Posterior cingulate gyrus (tissue), 11 donors: ENCODE measurements at places on chromosomes 7 and 10.

DNA sequence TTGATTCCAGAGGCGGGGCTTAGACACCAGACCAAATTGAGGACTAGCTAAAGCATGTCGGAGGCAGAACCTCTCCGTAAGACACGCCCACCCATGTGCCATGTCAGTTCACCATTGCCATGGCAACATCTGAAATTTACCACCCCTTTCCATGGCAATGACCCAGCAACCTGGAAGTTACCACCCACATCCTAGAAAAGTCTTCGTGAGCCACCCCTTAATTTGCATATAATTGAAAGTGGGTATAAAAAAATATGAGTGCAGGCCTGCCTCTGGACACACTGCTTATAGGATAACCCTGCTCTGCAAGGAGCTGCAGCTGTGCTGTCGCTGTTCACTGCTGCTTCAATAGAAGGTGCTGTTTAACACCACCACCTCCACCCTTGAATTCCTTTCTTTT is 28.0 kb downstream of the TMEM270 start:
- DNase-seq, result no peak

GRCh38 chr7:45721686-45722598 is 147.8 kb downstream of the ADCY1 start:
- no peak for DNase-seq

GRCh38 chr7:22696541-22697228 is 30.3 kb upstream of the IL6 start:
- no peak for DNase-seq

DNA sequence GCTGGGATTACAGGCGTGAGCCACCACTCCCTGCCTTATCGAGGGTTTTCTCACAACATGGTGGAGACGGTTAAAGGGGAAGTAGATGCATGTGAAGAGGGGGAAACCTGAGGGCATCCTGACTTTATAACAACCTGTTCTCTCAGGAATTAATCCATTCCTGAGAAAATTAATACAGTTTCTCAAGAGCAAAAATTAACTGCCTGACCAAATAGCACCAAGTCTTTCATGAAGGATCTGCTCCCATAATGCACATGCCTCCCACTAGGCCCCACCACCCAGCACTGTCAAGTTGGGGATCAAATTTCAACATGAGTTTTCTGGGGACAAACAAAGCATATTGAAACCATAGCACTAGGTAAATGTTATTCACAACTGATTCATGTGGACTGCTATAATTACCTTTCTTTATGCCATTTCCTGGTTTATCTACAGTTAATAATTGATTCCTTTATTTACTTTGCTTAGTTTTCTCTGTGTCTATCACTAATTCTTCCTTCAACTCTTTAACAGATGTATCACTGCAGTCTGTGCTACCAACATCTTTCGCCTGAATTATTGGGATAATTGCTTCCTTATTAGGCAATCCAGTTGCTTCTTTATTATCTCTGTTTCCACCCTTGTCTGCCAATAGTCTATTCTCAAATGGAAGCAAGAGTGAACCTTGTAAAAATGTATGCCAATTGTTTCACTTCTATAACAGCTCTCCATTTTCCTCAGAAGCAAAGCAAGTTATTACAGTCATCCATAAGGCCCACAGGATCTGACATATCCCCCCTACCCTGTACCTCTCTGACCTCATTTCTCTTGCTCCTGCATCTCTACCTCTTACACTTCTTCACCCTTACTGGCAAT is 12.9 kb upstream of the MICU1 start:
- no peak for DNase-seq

GRCh38 chr7:50314836-50315592 is 10.5 kb downstream of the IKZF1 start:
- no peak for DNase-seq

DNA sequence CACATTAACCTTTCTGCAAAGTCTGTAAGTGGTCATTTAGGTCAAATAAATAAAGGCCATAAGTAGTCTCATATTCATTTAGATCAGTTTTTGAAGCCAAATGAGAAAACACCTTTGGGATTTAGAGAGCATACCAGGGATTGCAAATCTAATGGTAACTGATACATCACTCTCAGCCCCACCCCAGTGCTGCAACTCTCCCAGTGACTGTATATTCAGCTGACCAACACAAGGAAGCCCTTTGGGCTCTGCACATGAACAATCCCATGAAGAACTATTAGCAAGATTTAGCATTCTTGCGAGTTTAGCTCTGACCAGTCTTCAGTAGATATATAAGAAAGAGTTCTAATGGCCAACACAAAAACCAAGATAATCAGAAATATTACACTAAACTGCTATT is 252.3 kb downstream of the CSTF2T start:
- DNase-seq, result no peak

DNA sequence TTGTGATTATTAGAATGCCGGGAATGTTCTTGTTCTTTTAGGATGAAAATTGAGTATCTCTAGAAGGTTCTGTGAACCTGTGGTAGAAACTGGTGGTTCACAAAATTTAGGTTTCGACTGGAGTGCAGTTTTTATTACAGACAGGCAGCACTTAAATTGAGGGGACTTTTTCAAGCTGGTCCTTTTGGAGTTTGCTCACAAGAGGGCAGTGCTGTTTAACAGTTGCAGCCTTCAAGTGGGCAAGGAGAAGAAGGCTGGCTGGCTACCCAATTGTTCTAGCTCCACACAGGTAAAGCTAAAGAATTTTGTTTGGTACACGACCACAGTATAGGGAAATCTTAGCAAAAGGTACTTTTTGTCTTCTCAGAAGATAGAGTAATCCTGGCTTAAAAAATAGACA is 233.6 kb downstream of the SNX13 start:
- peak; percentile 52 for DNase-seq

GRCh38 chr10:15103513-15103912 is 6.4 kb downstream of the RPP38 start:
- DNase-seq, result no peak

GRCh38 chr10:77961668-77962067 is 35.1 kb upstream of the DLG5 start:
- no peak for DNase-seq

DNA sequence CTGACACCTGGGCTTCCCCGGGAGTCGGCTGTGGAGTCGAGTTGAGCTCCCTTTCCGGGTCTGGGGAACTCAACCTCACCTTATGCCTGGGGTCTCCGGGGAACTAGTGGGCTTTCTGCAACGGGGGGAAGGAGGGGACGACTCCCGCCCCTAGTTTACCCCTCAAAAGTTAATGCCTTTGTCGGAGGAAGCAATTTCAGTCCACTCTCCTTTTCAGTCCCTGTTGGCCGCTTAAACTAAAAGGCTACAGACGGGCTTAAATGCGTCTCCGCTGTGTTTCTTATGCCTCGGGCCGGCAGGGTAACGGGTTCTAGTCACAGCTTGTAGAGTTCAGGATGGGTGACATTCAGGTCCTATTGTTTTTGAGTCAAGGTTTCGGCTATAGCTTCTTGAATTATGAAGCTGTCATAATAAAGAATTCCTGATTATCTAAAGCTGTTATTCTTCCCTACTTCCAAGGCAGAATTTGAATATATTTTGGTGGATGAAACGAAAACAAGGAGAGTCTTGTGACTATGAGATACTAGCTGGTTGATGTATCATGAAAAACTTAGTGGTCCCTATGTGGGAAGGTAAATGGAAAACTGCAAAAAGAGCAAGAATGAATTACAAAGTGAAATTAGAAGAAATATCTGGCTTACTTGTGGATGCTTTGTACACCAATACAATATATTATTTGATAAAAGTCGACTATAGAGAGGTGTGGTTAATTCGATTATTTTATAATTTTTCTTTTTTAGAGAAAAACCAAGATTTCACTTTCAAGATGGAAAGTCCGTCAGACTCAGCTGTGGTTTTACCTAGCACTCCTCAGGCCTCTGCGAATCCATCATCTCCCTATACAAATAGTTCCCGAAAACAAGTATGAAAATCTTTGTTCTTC is 495 bp downstream of the SFR1 start:
- DNase-seq, result no peak

GRCh38 chr7:69858471-69858870 is 260.2 kb downstream of the AUTS2 start:
- DNase-seq, result no peak

- no peak for DNase-seq
These were observed 80.6 kb downstream of the ARHGAP21 start for GRCh38 chr10:24642921-24643678.

DNA sequence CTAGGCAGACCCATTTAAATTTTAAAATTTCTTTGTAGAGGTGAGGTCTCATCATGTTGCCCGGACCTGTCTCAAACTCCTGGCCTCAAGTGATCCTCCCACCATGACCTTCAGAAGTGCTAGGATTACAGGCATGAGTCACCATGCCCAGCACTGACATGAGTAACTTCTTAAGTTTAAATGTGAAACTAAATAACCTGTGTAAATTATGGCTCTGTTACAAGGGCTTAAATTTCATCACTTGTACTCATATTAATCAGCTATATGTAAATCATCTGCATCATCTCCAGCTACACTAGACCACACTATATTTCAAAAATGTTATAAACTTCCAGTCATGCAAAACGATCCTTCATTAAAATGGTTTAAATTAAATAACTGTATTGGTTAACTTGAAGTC is 56.1 kb downstream of the ATAD1 start:
- DNase-seq, result no peak

DNA sequence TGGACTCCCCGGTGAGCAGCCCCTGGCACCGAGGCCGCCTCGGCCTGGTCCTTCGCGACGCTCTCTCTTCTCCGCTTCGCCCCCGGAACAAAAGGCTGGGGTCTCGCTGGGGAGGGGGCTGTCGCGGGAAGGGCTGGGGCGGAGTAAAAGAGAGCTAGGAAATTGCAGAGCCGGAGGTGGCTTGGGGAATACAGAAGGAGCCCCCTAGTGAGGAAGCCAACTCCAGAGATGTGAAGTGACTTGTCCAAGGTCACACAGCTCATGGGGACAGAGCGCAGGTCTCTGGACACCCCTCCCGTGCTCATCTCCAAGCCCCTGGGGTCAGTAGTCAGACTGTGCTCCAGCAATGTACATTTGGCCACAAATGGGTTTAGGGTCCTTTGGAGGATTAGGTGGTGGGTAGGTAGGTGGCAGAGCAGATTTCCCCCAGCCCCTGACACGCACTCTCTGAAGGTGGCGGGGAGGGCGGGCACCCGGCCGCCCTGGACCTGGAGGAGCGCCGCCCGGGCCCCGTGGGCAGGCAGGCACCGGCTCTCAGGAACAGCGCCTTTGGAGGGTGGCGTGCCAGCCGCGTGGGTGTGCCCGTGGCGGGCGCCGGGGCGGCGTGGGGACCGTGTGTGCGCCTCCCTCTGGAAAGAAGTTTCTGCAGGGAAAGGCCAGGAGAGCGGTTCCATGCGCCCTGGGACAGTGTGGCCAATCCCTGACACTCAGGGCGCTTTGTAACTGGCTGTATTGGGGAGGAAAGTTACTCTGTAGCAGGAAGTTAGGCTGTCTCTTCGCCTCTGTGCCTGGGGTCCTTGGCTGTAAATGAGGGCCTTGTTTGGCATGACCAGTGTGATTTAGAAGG is 910 bp downstream of the WIPF3 start:
- DNase-seq, result no peak

GRCh38 chr7:98617051-98617959 is at the start of gene NPTX2:
Gene NPTX2 (plus strand): TSS chr7:98617285. CDS start chr7:98617462, 177 bp downstream.
- DNase-seq, result peak; percentile 93

GRCh38 chr7:37759526-37759925 is 76.0 kb downstream of the GPR141 start:
- no peak for DNase-seq

DNA sequence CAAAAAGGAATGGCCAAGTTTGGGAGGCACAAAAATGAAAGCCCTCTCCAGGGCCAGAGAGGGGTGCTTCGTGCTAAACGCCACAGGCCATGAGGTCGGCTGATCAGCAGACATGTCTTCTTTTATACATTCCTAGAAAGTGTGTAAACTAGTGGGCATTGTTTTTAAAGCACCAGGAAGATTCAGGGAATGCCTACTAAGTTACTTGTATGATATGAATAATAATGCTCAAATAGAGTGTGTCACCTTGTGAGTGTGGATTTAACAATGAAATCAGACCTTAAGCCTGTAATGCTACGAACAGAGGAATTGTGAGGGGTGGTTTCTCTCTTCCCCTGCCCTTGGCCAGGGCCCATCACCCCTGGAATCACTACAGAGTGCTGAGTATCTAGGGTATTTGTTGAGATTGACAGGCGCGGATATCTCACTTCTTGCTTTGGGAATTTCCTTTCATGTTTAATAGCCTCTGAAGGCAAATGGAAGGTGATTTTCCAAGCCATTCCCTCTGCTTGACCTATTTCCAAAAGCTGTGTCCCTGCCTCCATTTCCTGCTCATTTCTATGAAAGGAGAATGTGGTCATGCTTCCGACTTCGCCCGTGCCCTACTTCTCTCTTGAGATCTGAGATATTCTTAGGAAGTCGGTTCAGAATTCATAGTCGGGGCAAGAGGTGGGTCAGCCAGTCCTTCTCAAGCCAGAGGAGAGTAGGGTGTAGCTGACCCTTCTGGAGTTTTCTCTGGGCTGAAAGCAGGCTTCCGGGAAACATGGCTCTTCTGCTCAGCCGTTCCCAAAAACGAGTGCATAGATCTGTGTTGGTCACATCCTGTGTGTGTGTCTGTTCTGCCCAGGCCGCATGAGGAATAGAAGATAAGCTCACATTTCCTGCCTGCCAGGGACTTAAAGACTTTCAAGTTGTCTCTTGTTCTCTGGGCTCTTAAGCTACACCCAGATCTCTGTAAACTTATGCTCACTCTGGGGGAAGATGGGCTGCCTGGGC is 167.8 kb upstream of the ITGB1 start:
- no peak for DNase-seq

DNA sequence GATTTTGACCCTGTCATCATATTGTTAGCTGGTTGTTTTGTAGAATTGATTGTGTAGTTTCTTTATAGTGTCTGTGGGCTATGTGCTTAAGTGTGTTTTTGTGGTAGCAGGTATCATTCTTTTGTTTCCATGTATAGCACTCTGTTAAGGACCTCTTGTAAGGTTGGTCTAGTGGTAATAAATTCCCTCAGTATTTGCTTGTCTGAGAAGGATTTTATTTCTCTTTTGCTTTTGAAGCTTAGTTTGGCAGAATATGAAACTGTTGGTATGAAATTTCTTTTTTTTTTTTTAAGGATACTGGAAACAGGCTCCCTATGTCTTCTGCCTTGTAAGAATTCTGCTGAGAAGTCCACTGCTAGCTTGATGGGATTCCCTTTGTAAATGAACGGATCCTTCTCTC is 1073.4 kb downstream of the LRMDA start:
- DNase-seq, result no peak

DNA sequence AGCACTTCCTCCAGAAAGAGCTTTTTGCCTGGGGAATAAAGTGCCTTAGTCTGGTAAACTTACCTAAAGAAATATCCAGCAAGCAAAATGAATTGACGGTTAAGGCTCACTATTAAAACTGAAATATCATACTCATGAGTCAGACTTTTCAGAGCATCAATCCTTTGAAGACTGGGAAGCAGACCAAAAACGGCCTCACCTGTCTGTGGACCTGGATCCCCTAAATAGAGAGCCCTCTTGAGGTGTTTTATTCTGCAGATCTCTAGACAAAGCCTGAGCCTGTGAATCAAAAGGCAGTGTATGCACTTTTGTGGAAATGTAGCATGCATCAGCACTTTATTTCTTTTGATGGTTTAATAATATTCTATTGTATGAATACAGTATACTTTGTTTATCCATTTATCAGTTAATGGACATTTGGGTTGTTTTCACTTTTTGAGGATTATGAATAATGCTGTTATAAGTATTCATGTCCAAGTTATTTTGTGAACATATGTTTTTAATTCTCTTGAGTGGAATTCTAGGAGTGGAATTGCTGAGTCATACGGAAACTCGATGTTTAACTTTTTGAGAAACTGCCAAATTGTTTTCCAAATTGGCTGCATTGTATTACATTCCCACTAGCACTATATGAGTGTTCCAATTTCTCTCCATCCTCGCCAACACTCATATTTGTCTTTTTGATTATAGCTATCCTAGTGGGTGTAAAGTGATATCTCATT is 449.0 kb upstream of the IGFBP3 start:
- DNase-seq, result no peak

- no peak for DNase-seq
These were observed 345 bp downstream of the COBL start for GRCh38 chr7:51316262-51316665.
